Right lung (tissue), 10 donors: ENCODE measurements at places on chromosomes 4 and X. TPM values are rescaled to one million over a fixed set of nuclear protein-coding genes. Genes with fewer than 3 reads are reported as not detected.

DNA sequence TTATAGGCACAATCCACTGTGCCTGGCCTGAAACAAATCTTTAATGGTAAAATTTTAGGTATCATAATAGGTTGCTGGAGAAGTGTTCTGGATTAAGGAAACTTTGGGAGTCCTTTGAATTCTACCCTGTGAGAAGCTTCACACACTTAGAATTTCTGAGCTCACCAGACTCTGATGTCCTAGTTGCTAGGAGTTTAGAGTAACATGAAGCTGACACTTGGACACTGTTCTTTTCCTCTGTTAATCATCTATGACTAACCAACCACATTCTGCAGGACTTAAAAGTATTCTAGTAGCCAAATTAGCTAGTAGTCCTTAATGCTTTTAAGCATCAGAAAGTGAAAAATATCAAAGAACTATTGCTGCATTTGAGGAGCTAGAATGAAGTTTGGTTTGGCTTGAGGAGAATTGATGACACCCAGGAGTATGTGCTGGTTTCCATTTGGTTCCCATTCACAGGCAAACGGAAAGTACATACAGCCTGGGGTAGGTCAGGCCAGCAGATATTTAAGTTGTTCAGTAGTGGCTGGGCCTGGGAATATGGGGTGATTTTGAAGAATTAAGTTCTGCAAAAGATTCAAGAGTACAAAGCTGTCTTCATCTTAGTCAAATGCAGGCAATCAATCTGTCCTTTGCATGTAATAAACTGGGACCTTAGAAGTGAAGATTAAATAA is 38.8 kb upstream of the IGFBP7 start:
- no peak for DNase-seq

- no peak for DNase-seq
Observed at GRCh38 chr4:52202251-52202779, 151.2 kb downstream of the SPATA18 start.

- DNase-seq = no peak
Observed at GRCh38 chr4:187604984-187605383, 390.6 kb upstream of the ZFP42 start.

- DNase-seq = no peak
Observed at GRCh38 chr4:41598580-41598979, 60.6 kb downstream of the LIMCH1 start.

GRCh38 chrX:154712781-154713740 is 37.8 kb downstream of the GAB3 start:
- DNase-seq = no peak

GRCh38 chrX:109347632-109348031 is 134.3 kb downstream of the GUCY2F start:
- DNase-seq = no peak

- DNase-seq = no peak
Observed at GRCh38 chrX:110804446-110804845, 8.8 kb upstream of the CHRDL1 start.

- no peak for DNase-seq
Observed at GRCh38 chr4:159445692-159446091, 342.8 kb downstream of the RAPGEF2 start.

DNA sequence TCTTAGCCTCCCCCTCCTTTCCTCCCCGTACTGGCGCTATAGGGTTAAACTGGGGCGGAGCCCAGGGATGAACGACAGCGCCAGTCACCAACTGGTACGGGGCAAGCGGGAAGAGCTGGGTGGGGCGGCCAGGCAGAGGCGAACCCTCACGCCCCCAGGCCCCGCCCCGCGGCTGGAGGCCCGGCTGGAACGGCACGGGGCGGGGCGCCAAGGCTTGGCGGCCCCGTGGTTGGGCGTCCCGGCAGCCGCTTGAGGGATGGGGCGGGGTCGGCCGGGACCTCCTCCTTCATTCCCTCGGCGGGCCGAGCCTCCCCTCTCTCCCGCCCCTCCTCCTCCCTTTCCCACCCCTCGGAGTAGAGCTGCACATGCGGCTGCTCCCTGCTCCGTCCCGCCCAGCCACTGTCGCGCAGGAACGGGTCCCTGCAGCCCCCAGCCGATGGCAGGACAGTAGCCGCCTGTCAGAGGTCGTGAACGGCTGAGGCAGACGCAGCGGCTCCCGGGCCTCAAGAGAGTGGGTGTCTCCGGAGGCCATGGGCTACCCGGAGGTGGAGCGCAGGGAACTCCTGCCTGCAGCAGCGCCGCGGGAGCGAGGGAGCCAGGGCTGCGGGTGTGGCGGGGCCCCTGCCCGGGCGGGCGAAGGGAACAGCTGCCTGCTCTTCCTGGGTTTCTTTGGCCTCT is at the start of gene EDA:
TSS of gene EDA (plus strand) at position 335 of the 678 bp plus-strand sequence.
- peak; percentile 88 for DNase-seq

DNA sequence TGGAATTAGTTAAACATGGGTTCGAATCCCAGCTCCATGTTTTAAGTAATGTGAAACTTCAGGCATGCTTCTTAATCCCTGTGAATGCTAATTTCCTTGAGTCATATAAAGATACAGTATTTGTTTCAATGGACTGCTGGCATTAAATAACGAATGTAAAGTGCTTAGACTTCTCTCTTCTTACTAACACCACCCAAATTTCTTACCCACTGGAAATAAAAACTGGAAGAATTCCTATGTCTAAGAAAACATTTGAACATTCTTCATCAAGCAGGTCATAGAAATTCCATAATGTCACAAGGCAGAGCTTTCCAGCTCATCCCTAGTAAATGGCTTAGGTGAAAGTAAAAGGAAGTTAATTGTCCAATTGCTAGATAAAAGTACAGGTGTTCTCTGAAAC is 172.5 kb downstream of the ANK2 start:
- DNase-seq = no peak

GRCh38 chr4:140305053-140305452 is 68.4 kb upstream of the SCOC start:
- no peak for DNase-seq

- peak; percentile 54 for DNase-seq
Observed at GRCh38 chr4:144283526-144283925, 143.0 kb upstream of the GYPA start.

DNA sequence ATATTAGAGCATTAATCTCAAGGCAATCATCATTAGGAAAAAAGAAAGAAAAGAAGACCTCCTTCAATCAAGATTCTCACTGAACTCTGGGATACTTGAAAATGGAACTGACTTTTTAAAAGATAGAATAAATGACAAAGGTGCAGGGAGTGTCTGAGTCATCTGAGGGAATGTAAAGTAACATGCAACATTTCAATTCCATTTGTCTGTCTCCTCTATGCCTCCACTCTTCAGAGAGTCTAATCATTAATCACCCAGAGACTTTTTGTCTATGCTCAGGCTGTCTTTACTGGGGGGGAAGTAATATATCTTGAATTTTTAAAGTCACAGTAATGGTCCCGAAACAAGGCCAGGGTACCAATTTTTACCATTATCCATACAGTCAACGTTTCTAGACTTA is 55.0 kb upstream of the PACRGL start:
- no peak for DNase-seq

- no peak for DNase-seq
Observed at GRCh38 chr4:185941461-185941860, 127.5 kb upstream of the TLR3 start.

GRCh38 chrX:90883479-90883878 is 551.2 kb upstream of the PABPC5 start:
- DNase-seq = no peak

GRCh38 chr4:86034616-86035015 is 325.2 kb downstream of the MAPK10 start:
- DNase-seq = no peak

- DNase-seq = no peak
Observed at GRCh38 chrX:139784807-139785206, 76.8 kb upstream of the MCF2 start.

DNA sequence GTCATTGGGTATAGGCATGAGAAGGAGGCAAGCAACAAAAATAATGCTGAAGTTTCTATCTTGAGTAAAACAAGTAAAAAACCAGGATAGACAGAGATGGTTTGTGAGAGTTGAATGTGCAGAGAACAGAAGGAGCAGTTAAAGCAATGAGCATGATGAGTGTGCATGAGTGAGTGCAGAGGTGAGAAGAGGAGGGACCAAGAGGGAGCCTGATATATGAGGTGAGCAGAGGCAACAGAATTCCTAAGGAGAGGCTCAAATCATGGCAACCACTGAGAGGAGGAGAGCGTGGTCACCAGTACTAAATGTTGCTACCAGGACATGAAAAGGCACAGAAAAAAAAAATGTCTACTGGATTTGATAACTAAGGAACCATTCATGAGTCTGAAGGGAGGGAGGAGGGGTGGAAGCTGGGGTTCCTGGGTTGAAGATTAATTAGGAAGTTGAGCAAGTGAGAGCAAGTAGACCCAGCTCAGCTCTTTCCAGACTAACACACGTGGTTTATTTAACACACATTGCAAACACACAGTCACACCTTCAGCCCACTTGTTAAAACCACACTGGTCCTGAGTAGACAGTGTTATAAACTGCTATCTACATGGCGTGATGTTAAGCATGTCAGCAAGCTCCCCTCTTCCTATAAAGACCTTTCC is 69.0 kb upstream of the IQCM start:
- DNase-seq = no peak

The RENBP gene
- polyA plus RNA-seq = 5.6 TPM

The MAGEB1 gene
- not detected for polyA plus RNA-seq

The FAAH2 gene
- polyA plus RNA-seq = 8.0 TPM

The VCX gene
- polyA plus RNA-seq = not detected

The PLAC8 gene
- polyA plus RNA-seq = 7.1 TPM

The RHOH gene
- 0.58 TPM for polyA plus RNA-seq

The ETDA gene
- 0.75 TPM for polyA plus RNA-seq

The CDKL2 gene
- 2.4 TPM for polyA plus RNA-seq

The OPRPN gene
- polyA plus RNA-seq = not detected

The VEGFC gene
- polyA plus RNA-seq = 19.5 TPM

The NXF2B gene
- polyA plus RNA-seq = 0.36 TPM
